Fibroblast of skin of scalp (primary cell): ENCODE measurements at places on chromosomes 12 and 14.

DNA sequence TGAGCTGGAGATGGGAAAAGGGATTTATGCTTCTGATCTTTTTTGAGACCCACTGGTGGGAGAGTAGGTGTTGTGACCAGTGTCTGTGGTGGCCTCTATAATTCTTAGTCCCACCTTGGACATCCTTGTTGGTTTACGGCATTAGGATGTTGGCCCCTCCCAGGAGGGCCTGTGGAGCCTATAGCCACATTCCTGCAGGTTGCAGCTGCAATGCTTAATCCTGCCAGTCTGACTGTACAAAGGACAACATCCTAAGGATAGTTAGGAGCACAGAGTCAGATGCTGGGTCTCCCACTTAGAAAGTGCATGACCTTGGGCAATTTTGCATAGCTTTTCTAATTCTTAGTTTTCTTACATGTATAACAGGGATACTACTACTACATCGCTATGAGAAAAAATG, 150.9 kb upstream of the SLC38A2 start:
- DNase-seq = no peak

GRCh38 chr12:1591543-1591942, 2.8 kb downstream of the FBXL14 start:
- no peak for DNase-seq

GRCh38 chr14:62144863-62145262, 382.6 kb downstream of the SNAPC1 start:
- peak; percentile 4 for DNase-seq

GRCh38 chr14:34460295-34460694, 1.7 kb downstream of the SPTSSA start:
- DNase-seq = no peak

GRCh38 chr14:54775486-54776140, 127.0 kb downstream of the GCH1 start:
- DNase-seq = no peak

GRCh38 chr14:92938890-92939671, 16.1 kb downstream of the CHGA start:
- no peak for DNase-seq

DNA sequence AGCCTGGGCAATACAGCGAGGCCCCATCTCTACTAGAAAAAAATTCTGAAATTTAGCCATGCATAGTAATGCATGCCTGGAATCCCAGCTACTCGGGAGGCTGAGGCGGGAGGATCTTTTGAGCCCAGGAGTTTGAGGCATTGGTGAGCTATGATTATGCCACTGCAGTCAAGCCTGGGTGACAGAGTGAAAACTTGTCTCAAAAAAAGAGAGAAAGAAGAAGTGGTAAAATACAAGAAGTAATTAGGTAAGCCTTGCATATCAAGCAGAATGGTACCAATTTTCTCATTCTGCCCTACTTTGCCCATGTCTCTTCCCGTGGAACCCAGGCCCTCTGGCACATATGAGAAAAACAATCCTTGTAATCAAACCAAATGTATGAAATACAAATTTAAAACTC, 70.7 kb downstream of the SUSD6 start:
- DNase-seq = no peak

DNA sequence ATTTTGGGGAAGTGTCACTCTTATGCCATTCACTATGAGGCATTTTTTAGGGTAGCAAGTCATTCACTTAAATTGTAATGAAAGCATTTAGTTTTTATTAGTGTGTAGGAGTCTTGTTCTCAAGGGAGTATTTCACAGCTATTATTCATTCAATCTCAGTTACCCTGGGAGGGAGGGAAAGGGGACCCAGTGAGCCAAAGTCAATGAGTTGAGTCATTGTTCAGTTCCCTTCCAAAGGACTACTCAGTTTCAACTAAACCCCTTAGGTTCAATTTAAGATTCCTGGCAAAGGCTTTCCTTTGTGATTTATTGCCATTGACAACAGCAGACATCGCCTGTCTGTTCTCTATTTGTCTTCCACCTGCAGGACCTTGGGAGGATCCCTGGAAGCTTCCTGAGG, 29.3 kb upstream of the RASSF8 start:
- peak; percentile 54 for DNase-seq

- DNase-seq = peak; percentile 37
Observed at GRCh38 chr12:97940629-97941028, 478.0 kb downstream of the RMST start.

GRCh38 chr12:51205350-51205749, 12.5 kb downstream of the POU6F1 start:
- DNase-seq = no peak

GRCh38 chr14:98974113-98974512, 297.9 kb downstream of the BCL11B start:
- no peak for DNase-seq

DNA sequence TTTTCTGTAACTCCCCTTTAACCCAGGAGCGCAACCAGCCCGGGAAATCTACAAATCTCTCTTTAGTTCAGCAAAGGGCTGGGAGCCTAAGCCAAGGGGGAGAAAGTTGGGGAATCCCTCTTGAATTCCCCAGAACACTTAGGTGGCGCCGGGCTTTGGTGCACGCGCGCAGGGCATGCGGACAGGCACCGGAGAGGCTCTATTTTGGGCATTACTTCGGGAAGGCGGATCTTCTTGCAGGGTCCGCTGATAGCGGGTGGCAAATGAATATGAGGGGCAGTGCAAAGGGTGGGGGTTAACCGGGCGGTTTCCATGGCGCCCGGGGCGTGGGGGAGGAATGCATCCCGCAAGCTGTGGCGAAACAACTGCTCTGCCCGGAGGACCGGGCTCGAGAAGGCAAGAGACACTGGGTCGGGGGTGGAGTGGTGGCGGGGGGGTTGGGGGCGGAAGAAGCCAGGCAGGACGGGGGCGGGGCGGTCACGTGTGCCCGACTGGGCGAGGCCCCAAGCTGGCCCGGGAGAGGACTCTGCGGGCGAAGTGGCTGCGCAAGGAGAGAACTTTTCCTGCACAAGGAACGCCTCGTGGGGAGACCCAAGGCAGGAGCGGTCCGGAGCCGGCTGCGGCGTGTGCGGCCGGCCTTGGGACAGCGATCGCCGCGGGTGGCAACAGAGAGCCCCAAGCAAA, at the start of gene FLVCR2:
TSS of gene FLVCR2 (plus strand) at position 519 of the 684 bp plus-strand sequence. CDS start 353 bp downstream, outside the sequence.
- peak; percentile 41 for DNase-seq

DNA sequence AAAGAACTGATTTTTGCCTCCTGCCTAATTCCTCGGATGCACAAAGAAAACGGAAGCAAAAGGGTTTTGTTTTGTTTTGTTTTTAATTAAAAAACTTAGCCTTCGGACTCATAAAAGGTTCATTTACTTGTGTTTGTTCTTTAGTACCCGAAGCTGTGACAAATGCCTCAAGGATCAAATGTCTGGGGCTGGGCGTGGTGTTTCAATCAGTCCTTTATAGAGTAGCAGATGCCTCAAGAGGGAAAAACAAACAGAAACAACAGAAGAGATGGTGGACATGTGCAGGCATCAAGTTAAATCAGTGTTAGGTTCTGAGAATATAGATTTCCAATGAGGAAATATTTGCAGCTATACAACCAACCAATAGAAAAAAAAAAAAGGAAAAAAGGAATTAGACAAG, 1.6 kb upstream of the WIF1 start:
- DNase-seq = no peak

GRCh38 chr12:108210001-108210400, 80.9 kb downstream of the WSCD2 start:
- DNase-seq = no peak

DNA sequence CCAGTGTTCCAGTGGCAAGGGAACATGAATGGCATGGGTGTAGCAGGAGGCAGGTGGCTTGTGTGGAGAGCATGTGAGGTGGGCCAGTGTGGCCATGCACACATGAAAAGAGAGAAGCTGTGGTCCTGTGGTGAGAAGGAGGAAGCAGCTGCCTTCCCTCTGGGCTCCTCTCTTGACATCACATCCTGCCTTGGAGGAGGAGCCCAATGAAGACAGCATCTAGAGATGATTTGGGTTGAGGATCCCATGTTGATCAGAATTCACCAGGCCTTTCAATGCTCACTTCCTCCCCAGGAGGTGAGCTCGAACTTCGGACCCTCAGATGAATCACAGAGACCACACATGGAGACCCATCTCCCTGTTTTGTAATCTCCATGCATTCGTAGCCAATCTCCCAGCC, 82.6 kb downstream of the LRRC74A start:
- no peak for DNase-seq

GRCh38 chr12:27304856-27305255, 27.8 kb upstream of the BMAL2 start:
- no peak for DNase-seq

GRCh38 chr12:18990856-18991255, 138.7 kb upstream of the PLEKHA5 start:
- DNase-seq = no peak

- no peak for DNase-seq
Observed at GRCh38 chr14:31942166-31942841, 134.8 kb upstream of the ARHGAP5 start.

GRCh38 chr12:88579161-88579517, 1.1 kb downstream of the KITLG start:
- peak; percentile 52 for DNase-seq

- DNase-seq = no peak
Observed at GRCh38 chr12:132619386-132620112, 973 bp downstream of the P2RX2 start.

DNA sequence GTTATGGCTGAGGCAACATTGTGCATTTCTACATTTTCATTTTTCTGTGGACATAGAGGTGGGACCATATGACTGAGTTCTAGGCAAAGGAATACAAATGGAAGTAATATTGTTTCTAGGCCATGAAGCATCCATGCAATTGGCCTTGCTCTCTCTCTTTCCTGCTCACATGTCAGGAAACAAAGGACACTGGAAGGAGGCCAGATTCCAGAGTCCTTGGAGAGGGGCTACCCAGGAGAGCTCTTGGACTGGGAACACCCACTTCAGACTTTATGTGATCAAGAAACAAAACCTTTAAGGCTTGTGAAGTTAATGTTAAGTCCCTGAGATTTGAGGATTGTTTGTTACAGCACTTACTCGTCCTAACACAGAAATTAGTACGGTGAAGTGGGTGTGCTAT, 32.8 kb downstream of the PDZRN4 start:
- DNase-seq = no peak
